Uterine smooth muscle cell (primary cell): ENCODE measurements at places on chromosomes 3 and 15. TPM values are rescaled to one million over a fixed set of nuclear protein-coding genes. Genes with fewer than 3 reads are reported as not detected.

The MINDY4B gene
- not detected in 2 replicates for total RNA-seq

The CYP8B1 gene
- total RNA-seq = under 0.01 TPM in 1 of 2 replicates, not detected in the other

The PSTPIP1 gene
- 0.11 TPM in 1 of 2 replicates, not detected in the other for total RNA-seq

The ZNF385D gene
- total RNA-seq = 0.66 and 0.75 TPM in 2 replicates

The RMDN3 gene
- total RNA-seq = 19.7 and 20.9 TPM in 2 replicates

The DPPA2 gene
- total RNA-seq = not detected in 2 replicates
